ENCODE measurements at places on chromosomes 1 and 21.

DNA sequence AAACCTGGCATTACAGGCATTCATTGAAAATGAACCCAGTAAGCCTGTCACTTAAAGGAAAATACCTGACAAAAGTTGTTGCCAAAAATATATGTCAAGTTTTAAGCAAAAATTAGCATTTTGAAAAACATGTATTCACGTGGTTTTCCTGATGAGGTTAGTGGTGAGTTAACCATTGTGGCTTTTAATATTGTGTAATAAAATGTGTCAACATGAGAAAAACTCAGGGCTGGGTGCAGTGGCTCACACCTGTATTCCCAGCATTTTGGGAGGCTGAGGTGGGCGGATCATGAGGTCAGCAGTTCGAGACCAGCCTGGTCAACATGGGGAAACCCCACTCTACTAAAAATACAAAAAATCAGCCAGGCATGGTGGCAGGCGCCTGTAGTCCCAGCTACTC is 731.4 kb downstream of the KCNT2 start:
- H3K4me1 ChIP-seq, result no peaks in the 10 kb centered on the region
- no peak overlapping the region for H3K4me3 ChIP-seq

DNA sequence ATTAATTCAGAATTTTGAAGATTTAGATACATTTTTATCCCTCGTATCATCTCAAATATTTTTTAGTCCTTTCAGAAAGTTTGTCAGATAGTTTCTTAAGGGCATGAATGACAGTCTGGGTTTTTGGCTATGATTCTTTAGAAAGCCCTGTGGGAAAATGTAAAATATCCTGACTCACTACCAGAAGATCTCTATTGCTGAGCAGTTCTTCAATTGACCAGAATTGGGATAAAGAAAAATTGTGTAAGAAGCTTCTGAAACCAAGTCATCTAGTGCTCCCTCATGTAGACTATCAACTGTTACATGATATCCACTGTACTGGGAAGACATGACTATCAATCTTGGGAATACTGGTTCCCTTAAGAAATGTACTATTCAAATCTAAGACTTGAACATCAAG is 608.3 kb upstream of the CHRM3 start:
- no peaks in the 10 kb centered on the region for H3K36me3 ChIP-seq
- H3K4me1 ChIP-seq, result no peaks in the 10 kb centered on the region
- no peaks in the 10 kb centered on the region for H3K27me3 ChIP-seq
- H3K27ac ChIP-seq, result no peak overlapping the region

GRCh38 chr1:4626560-4627319 is 27.7 kb upstream of the AJAP1 start:
- H3K4me3 ChIP-seq, result no peak overlapping the region
- H3K36me3 ChIP-seq, result no peaks in the 10 kb centered on the region
- H3K27ac ChIP-seq, result no peak overlapping the region
- H3K4me1 ChIP-seq, result no peaks in the 10 kb centered on the region
- DNase-seq, result no peak
- H3K27me3 ChIP-seq, result no peaks in the 10 kb centered on the region

- DNase-seq, result peak; percentile 76
- H3K4me1 ChIP-seq, result no peaks in the 10 kb centered on the region
- no peaks in the 10 kb centered on the region for H3K27me3 ChIP-seq
- H3K36me3 ChIP-seq, result no peaks in the 10 kb centered on the region
- H3K27ac ChIP-seq, result no peak overlapping the region
- H3K4me3 ChIP-seq, result no peak overlapping the region
Observed at GRCh38 chr1:205061665-205062069, 18.7 kb downstream of the CNTN2 start.

DNA sequence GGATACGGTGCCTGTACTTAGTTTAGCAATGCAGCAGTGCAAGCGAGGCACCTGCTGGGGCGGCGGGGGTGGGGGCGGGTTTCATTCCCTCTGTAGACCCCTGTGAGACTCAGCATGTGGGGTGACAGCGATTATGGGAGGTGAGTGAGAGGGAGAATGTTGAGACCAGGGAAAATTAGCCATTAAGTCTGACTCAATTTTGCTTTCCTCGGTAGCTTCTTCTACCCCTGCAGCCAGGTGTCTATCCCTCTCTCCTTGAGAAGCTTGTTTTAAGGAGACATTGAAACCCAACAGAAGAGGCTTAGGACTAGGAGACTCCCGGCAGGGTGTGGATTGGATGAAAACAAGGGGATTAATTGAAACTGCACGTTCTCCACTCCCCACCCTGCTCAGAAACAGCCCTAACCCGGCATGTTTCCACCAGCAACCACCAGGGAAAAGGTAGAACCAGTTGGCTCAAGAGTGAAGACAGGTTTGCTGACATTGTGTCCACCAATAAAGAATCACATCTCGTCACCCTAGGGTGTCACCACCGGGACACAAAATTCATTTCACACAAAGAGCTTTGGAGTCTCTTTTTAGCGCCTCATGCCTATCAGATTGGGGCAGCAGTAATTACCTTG is 20.6 kb upstream of the ATF3 start:
- no peaks in the 10 kb centered on the region for H3K27me3 ChIP-seq
- DNase-seq, result no peak
- H3K4me3 ChIP-seq, result no peak overlapping the region

DNA sequence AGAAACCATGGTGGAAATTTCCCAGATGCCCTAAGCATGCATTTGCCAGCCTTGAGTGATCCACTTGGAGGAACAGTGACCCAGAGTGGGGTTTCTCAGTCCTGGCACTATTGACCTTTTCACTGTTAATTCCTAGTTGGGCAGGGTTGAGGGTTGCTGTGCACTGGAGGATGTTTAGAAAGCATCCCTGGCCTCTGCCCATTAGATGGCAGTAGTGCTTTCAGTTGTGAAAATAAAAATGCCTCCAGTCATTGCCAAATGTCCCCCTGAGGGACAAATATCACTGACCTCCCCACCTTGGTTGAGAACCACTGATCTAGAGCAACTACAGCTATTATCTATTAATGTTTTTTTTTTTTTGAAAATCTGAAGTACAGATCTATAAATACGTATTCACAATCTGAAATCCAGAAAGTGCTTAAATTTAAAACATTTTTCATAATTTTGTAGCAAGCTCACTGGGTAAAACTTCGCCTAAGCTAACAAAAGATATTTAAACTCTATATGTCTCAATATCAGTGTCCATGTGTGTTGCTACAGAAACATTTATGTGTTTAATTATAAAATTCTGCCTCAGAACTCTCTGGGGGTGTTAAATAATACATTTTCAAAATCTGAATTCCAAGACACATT is 27.3 kb downstream of the F3 start:
- DNase-seq, result no peak
- no peak overlapping the region for H3K4me3 ChIP-seq
- no peak overlapping the region for H3K27ac ChIP-seq
- peaks cover 3% of the 10 kb centered on the region for H3K27me3 ChIP-seq
- H3K36me3 ChIP-seq, result no peaks in the 10 kb centered on the region

DNA sequence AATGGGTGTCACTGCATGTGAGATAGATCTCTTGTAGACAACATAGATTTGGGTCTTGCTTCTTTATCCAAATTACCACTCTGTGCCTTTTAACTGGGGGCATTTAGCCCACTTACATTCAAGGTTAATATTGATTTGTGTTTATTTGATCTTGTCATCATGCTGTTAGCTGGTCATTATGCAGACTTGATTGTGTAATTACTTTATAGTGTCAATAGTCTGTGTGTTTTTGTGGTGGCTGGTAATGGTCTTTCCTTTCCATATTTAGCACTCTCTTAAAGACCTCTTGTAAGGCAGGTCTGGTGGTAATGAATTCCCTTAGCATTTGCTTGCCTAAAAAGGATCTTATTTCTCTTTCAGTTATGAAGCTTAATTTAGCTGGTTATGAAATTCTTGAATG is 29.6 kb downstream of the ZNF691 start:
- H3K4me3 ChIP-seq, result no peak overlapping the region
- no peak overlapping the region for H3K27ac ChIP-seq
- no peak for DNase-seq
- H3K27me3 ChIP-seq, result no peaks in the 10 kb centered on the region
- H3K36me3 ChIP-seq, result no peaks in the 10 kb centered on the region
- no peaks in the 10 kb centered on the region for H3K4me1 ChIP-seq

GRCh38 chr1:25695771-25696311 is 79.2 kb downstream of the MAN1C1 start:
- H3K27ac ChIP-seq, result no peak overlapping the region
- H3K27me3 ChIP-seq, result no peaks in the 10 kb centered on the region
- no peak overlapping the region for H3K4me3 ChIP-seq
- peaks cover 42% of the 10 kb centered on the region for H3K4me1 ChIP-seq
- no peaks in the 10 kb centered on the region for H3K36me3 ChIP-seq
- peak; percentile 44 for DNase-seq

- no peak overlapping the region for H3K4me3 ChIP-seq
- H3K36me3 ChIP-seq, result no peaks in the 10 kb centered on the region
- H3K4me1 ChIP-seq, result no peaks in the 10 kb centered on the region
- H3K27ac ChIP-seq, result no peak overlapping the region
- no peaks in the 10 kb centered on the region for H3K27me3 ChIP-seq
Observed at GRCh38 chr1:172874950-172875349, 175.8 kb downstream of the TNFSF18 start.

DNA sequence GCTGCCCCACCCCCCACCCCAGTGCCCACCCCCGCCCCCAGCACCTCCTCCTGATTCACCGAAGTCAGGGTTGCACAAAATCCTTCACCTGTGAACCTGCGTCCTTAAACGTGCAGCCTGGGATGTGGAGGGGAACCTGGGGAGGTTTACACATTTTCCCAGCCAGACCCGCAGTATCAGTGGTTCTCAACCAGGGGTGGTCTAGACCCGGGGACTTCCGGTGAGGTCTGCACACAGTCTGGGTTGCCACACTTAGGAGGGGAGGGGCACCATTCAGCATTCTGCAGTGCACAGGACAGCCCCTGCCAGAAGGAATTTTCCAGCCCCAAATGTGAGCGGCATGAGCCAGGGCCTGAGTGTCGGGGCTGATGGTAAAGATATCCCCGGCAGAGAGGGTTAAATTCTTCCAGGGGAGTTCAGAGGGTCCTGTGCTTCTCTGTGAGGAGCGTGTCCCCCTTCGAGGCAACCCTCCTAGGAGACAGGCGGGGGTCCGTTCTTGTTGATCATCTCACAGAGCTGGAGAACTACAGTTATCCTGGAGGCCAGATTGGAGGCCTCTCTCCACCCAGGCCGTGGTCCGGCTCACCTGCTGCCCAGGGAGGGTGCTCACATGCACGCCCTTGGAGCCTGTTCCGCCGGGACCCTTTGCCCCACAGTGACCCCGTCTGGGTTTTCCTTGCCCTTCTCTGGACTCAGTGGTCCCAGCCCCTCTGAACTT is 113.6 kb downstream of the SIK1 start:
- H3K27ac ChIP-seq, result no peak overlapping the region
- no peaks in the 10 kb centered on the region for H3K36me3 ChIP-seq
- H3K4me1 ChIP-seq, result peaks cover 5% of the 10 kb centered on the region
- no peaks in the 10 kb centered on the region for H3K27me3 ChIP-seq

- no peaks in the 10 kb centered on the region for H3K36me3 ChIP-seq
- DNase-seq, result no peak
- H3K4me3 ChIP-seq, result no peak overlapping the region
- no peaks in the 10 kb centered on the region for H3K27me3 ChIP-seq
Observed at GRCh38 chr1:61852670-61853015, 110.4 kb downstream of the PATJ start.

- H3K27me3 ChIP-seq, result no peaks in the 10 kb centered on the region
- DNase-seq, result peak; percentile 69
- H3K4me1 ChIP-seq, result peaks cover 2% of the 10 kb centered on the region
- no peak overlapping the region for H3K27ac ChIP-seq
- no peak overlapping the region for H3K4me3 ChIP-seq
Observed at GRCh38 chr1:15343729-15344128, 66.0 kb upstream of the EFHD2 start.

- H3K27ac ChIP-seq, result peak overlapping the region; percentile 74
- DNase-seq, result no peak
- H3K36me3 ChIP-seq, result no peaks in the 10 kb centered on the region
Observed at GRCh38 chr21:39184050-39184980, 1.1 kb upstream of the PSMG1 start.

- no peaks in the 10 kb centered on the region for H3K4me1 ChIP-seq
- H3K27me3 ChIP-seq, result no peaks in the 10 kb centered on the region
- no peaks in the 10 kb centered on the region for H3K36me3 ChIP-seq
- no peak overlapping the region for H3K4me3 ChIP-seq
- DNase-seq, result peak; percentile 13
Observed at GRCh38 chr1:37485902-37486679, 11.7 kb downstream of the ZC3H12A start.

GRCh38 chr1:219991511-219991810 is 54.8 kb downstream of the EPRS1 start:
- H3K4me1 ChIP-seq, result no peaks in the 10 kb centered on the region
- no peak overlapping the region for H3K27ac ChIP-seq
- H3K4me3 ChIP-seq, result no peak overlapping the region
- DNase-seq, result no peak

DNA sequence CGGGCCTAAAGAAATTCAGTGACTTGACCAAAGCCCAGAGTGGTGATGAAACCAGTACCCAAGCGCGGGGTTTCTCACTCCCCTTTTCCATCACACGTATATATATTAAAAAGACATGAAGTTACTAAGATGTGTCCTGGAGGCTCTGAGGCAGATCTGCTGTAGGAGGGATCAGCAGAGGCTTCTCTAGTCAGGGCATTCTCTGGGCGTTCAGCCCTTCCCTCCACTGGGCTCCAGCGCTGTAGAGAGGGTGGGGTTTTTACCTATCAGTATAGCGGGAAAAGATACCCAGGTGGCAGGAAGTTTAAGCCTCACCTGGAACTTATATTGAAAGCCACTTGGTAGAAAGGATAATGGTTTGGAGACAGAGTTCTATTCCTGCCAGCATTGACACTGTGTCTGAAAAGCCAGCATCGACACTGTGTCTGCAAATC is 862 bp upstream of the PLEKHO1 start:
- peaks cover 13% of the 10 kb centered on the region for H3K4me1 ChIP-seq
- no peaks in the 10 kb centered on the region for H3K27me3 ChIP-seq
- no peak for DNase-seq

GRCh38 chr1:16206547-16207317 is 5.7 kb downstream of the ARHGEF19 start:
- H3K36me3 ChIP-seq, result no peaks in the 10 kb centered on the region
- DNase-seq, result peak; percentile 99
- no peaks in the 10 kb centered on the region for H3K27me3 ChIP-seq
- peak overlapping the region; percentile 51 for H3K4me3 ChIP-seq

GRCh38 chr1:226216056-226216455 is 7.4 kb upstream of the MIXL1 start:
- H3K27ac ChIP-seq, result no peak overlapping the region
- no peak for DNase-seq
- H3K27me3 ChIP-seq, result no peaks in the 10 kb centered on the region
- no peaks in the 10 kb centered on the region for H3K36me3 ChIP-seq

DNA sequence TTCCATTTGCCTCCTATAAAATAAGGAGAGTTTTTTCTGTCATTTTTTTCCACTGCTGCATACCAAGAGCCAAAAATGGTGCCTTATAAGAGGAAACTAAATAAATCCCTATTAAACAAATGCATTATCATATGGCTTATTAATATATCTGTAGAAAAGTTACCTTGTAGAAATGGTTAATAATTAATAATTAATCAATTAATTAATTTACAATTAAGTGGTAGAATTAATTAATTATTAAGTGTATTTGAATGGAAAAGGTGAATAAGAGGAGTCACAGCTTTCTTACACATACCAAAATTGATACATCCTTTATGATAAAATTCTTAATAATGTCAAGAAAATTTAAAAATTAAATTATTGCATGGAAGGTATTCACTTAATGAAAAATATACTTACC is 35.6 kb upstream of the RGS18 start:
- H3K36me3 ChIP-seq, result no peaks in the 10 kb centered on the region
- no peaks in the 10 kb centered on the region for H3K27me3 ChIP-seq
- no peak overlapping the region for H3K27ac ChIP-seq

Measured in ovary (tissue), 10 donors.